ENCODE measurements at places on chromosomes 2 and 18.

GRCh38 chr2:120597595-120598193 lies 138.0 kb upstream of the GLI2 start:
- DNase-seq: no peak

GRCh38 chr18:79484661-79485621 lies 89.2 kb downstream of the NFATC1 start:
- DNase-seq: no peak

DNA sequence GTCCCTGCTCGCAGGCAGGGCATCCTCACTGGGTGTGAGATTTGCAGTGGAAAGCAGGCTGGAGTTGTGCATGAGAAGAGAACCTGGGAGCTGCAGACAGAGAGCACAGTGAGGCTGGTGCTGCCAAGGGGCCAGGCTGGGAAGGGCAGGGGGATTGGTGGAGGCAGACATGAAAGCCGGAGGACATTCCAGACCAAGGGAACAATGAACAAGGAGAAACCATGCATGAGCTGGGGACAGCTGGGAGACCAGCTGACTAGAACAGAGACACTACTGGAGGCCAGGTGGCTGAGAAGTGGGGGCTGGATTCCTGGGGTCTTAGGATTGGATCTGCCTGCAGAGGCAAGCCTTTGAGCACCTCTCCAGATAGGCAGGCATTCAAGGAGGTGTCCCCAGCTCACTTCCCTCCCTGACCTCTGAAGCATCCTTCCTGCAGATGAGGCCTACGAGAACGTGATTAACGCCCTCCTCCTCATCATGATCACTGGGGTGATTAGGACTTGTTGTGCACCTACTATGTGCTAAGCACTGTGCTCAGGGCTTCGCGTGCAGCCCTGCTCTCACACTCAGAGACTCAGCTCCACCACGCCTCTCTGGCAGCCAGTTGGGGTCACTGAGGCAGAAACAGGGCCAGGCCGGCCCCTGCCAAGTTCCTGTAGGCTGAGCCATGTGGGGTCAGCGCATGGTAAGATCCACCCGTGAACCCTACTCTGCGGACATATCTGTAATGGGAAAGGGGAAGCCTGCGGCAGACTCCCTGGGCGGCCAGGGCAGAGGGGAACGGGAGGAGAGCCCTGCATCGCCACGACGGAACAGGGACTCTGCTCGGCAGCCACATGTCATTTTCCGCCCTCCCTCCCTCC lies 74.8 kb upstream of the SLC66A3 start:
- no peak for DNase-seq

DNA sequence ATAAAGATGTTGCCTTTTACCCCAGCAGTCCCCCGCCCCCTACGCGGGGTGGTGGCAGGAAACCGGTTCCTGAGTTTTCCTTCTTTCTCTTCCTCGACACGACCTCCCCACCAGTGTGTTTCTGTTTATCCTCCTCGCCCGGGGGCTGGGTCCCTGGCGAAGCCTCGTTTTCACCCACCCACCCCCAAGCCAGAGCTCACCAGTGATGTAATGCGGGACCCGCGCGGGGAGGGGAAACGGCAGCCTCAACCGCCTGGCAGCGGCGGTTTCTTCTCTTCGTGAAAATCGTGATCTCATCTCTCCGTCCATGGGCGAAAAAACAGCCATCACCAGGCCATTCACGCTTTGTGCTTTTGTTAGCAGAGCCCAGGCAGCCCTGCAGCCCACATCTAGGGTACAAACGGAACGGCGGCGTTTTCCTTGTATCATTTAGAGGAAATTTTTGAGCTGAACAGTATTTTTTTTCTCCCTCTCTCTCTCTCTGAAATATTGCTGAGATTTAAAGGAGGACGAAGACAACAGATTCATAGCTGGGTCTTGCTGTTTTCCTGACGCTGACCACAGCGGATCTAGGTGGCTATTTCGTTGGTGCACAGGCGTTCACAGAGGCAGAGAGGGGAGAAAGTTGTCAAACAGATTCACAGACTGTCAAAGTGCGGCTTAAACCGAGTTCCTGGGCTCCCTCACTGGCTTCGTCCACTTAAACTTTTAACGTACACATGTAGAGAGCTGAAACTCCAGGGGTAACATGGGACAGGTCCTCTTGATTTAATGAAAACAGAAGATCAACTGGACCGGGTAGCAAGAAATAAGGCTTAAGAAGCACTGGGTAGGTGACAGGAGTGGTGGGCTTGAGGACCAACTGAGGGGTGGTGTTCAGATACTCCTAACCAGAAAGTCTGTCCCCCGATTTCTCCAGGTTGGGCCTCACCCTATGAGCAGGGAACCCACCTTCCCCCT lies 21.9 kb upstream of the PAX3 start:
- DNase-seq: no peak

GRCh38 chr2:101230541-101231001 lies 22.1 kb upstream of the CNOT11 start:
- DNase-seq: no peak

DNA sequence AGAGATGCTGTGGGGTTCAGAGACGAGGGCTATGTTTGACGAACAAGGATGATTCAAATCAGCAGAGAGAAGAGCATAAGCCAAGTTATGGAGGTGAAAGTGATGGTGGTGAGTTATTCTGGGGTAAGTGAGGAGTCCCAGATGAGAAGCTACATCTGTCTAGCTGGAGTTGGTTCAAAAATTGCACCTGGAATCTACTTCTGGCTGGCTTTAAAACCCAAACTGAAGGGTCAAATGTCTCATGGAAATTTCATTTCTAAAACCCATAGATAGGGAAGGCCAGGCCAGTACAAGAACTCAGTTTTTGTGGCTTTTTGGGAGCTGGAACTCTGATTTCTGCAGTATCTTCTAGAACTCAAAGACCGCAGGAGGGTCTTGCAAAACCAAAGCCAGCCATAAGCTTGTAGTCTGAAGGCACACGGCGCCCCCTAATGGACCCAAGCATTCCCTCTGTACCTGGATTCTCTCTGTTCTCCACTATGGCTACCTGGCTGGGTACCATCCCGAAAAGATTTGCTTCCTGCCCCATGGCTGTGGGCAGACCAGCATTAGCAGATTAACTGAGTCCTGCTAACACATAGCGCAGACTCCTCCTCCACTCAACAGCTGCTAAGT lies 229.1 kb upstream of the SLC14A2 start:
- no peak for DNase-seq

Measured in stimulated activated CD8-positive, alpha-beta memory T cell treated with anti-CD3 and anti-CD28 coated beads, Interleukin-4, amount 100 ng/mL, for 1 hour (primary cell).